Astrocyte (in vitro differentiated cells and primary cell): ENCODE measurements at places on chromosomes 16 and 17.
A peak's percentile ranks its signal among the peaks of the same experiment; 100 is the strongest.

GRCh38 chr17:45895304-45895968 lies 1.1 kb downstream of the MAPT start:
- DNase-seq = no peak

DNA sequence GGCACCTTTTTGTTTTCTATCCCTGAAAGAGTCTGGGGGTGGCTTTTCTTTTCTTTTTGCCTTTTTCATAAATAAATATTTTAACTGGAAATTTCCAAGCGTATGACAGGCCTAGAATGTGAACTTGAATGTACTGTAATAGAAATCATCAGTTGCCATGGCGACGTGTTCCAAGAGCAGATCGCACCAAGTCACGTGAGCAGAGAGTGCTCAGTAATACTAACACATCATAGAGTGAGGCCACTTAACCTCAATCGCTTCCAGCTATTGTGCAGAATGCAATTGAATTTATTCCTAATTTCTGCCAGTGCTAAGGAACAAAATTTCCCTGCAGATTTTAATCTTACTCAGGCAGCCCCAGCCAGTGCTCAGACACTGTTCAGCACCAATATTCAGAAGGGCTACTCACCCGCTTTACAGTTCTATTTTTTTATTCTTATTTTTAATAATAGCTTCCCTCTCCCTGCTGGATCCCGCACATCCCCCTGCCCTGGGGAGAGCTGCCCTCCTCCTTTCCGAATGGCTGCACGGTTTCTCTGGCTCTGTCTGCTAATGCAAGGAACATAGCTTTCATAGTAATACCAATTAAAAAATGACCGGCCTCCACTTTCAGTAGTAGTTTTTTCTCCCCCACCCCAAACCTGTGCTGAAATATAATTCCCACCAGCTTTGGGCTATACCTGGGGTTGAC lies 26.2 kb upstream of the PMFBP1 start:
- DNase-seq = peak; percentile 69

- peak; percentile 10 for DNase-seq
Measured at GRCh38 chr16:67100569-67101310, 9.0 kb upstream of the PHAF1 start.

DNA sequence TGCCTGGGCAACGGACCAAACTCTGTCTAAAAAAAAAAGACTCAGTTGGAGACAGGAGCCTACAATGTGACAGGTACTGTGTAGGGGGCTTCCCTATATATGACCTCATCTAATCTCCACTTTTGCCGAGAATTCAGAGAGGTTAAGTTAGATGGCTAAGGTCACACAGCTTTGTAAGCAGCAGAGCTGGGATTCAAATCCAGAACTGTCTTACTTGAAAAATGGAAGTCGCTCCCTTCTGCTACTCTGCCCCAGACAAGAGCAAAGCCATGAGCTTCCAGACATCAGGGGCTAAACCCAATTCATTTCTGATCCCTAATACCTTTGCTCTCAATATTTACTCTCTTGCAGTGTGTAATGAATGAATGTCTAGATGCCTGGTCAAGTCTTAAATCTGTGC lies 41.5 kb upstream of the ABCC12 start:
- no peak for DNase-seq

DNA sequence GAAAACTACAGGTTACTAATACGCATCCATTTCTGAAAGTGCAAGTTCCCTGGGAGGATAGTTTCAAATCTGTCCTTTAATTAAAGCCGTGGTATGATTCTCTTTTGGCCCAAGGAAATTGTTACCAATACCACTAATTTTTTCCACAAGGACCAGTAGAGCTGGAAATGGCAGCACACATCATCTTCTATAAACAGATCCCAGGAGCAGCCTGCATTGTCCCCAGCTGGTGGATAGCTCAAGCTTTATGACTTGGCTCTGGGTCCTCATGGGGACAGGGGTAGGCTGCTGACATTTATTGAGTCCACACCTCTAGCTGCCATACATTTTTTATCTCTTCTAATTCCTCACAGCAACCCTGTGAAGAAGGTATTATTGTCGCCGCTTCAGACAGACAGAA lies 35.8 kb upstream of the BHLHA9 start:
- DNase-seq = no peak

DNA sequence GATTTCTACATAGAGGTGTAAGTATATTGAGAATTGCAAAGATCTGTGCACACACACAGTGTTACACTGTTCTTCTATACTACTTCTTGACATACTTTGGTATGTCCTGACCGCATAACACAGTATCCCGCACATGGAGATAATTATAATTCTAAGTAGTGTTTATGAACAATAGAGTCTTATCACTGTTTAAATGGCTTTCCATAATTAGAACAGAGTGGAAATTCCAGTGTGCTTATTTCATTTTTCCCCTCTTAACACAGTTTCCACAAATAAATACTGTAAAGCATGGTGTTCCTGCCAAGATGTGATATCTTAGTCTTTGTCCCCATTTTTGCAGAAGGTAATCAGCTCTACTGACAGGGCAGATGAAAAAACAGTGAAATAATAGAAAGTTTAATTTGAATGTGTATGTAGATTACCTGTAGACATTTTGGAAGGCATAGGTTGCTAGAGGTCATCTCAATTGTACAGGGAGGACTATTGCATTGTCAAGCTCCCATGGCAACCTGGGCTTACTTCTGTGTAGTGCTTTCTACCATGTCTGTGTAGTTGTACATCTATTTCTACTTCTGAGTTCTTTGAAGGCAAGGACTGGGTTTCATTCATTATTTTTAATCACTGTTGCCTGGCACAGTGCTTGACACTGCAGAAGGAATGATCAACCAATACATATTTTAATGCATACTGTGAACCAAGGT lies 10.1 kb upstream of the KRT28 start:
- peak; percentile 66 for DNase-seq

- DNase-seq = no peak
Measured at GRCh38 chr16:88769617-88770460, 15.2 kb downstream of the PIEZO1 start.

DNA sequence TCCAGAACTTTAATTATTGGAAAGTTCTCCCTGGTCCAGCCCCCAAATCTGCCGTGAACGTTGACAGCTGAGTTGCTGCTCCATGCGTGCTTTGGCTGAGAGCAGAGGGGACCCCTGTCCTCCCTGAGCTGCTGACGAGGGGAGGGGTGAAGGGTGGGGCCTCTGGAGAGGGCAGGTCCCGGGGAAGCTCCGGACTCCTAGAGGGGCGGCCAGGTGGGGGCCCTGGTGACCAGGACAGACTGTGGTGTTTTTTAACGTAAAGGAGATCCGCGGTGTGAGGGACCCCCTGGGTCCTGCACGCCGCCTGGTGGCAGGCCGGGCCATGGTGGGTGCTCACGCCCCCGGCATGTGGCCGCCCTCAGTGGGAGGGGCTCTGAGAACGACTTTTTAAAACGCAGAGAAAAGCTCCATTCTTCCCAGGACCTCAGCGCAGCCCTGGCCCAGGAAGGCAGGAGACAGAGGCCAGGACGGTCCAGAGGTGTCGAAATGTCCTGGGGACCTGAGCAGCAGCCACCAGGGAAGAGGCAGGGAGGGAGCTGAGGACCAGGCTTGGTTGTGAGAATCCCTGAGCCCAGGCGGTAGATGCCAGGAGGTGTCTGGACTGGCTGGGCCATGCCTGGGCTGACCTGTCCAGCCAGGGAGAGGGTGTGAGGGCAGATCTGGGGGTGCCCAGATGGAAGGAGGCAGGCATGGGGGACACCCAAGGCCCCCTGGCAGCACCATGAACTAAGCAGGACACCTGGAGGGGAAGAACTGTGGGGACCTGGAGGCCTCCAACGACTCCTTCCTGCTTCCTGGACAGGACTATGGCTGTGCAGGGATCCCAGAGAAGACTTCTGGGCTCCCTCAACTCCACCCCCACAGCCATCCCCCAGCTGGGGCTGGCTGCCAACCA lies at the start of gene MC1R:
TSS of gene MC1R (plus strand) at position 410 of the 895 bp plus-strand sequence. CDS start at position 807, 397 bp downstream.
- DNase-seq = peak; percentile 18

- DNase-seq = no peak
Measured at GRCh38 chr17:59365383-59365981, 34.0 kb downstream of the YPEL2 start.

DNA sequence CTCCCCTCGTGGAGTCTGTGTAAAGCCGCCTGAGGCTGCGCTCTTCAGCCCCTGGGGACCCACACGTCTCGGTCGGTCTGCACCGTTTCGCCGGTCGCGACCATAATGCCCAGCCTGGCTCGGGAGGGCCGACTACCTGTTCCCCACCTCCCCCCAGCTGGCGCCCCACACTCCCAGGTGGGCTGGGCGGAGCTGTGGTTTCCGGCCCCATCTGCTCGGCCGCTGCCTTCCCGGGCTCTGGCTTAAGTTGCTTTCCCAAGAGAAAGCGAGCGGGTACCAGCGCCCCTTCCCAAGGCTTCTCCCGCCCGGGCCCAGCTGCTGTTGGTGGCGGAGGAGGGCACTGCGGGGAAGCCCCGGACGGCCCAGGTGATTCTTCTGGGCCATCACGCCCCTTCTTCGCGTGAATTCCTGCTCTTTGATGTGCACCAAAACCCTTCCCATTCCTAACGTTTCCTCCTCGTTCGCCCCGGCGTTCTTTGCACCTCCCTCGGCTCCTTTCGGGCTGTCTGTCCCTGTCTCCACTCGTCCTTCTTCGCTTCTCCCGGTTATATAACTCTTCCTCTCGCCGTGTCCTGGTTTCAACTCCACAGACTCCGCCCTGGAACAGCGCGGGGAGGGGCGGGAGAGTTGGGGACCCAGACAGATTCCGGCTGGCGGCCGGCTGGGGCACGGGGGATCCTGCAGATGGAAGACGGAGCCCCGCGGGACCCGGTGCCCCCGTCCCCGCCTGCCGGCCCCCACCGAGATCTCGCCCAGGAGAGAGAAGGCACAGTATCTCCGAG lies 2.0 kb downstream of the KDM6B start:
- peak; percentile 47 for DNase-seq

GRCh38 chr17:13541032-13541480 lies 60.7 kb downstream of the HS3ST3A1 start:
- peak; percentile 98 for DNase-seq

- no peak for DNase-seq
Measured at GRCh38 chr16:30009085-30009862, 1.6 kb downstream of the DOC2A start.

GRCh38 chr16:52141871-52142270 lies 405.1 kb downstream of the TOX3 start:
- no peak for DNase-seq

DNA sequence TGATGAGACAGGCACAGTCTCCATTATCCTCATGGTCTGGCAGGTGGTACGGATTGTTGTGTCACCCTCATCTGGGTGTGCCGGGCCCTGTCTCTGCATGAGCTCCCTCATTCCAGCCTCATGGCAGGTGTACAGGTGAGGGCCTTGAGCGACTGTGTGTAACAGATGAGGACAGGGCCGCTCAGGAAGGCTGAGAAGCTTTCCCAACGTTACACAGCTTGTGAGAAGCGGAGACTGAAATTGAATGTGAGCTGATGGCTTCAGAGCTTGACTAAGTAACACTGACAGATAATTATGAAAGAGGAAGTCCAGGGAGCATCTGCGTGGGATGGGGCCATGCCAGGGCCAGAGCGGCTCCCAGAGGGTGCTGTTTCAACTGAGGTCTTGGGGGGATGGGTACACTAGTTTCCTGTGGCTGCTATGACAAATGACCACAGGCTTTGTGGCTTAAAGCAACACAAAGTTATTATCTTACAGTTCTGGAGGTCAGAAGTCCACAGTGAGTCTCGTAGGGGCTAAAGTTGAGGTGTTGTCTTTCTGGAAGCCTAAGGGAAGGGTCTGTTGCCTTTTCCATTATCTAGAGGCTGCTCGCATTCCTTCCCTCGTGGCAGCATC lies 36.7 kb downstream of the CMIP start:
- DNase-seq = no peak

- no peak for DNase-seq
Measured at GRCh38 chr17:82383411-82383810, 11.8 kb downstream of the UTS2R start.

- DNase-seq = peak; percentile 78
Measured at GRCh38 chr17:32141258-32141657, 1.0 kb upstream of the RHOT1 start.

GRCh38 chr16:24845726-24846547 lies at the start of gene SLC5A11:
SLC5A11 (plus strand) TSS chr16:24845963; CDS start chr16:24858644, 12,681 bp downstream.
- no peak for DNase-seq

DNA sequence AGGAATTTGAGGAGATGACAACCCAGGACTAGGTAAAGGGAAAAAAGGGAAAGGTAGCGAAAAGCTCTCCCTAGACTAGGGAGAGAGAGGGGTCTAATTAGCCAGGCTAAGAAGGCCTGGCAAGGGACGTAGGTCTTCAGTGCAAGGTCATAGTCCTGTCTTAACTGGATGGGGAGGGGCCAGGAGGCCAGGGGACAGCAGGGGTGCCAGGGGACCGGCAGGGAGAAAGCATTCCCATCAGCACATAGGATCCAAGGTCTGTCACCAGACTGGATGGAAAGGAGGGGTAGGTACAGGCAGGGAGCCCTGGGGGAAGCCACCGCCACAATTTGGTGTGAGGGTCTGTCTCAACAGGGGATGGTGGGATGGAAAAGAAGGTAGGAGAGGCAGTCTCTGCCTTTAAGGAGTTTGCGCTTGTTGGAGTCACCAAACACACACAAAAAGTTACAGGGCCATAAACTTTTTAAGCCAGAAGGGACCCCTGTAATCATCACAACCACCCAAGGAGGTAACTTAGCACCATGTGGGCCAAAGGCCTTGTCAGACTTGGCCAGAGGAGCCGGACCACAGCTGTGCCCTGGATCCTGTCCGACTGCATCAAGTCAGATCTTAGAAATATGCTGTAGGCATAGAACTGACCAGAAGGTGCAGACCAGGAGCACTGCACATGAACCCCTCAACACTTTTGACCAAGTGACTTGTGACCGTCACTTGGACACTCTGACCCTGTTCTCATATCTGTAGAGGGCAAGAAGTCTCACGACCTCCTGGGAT lies 10.0 kb downstream of the AXIN2 start:
- no peak for DNase-seq

DNA sequence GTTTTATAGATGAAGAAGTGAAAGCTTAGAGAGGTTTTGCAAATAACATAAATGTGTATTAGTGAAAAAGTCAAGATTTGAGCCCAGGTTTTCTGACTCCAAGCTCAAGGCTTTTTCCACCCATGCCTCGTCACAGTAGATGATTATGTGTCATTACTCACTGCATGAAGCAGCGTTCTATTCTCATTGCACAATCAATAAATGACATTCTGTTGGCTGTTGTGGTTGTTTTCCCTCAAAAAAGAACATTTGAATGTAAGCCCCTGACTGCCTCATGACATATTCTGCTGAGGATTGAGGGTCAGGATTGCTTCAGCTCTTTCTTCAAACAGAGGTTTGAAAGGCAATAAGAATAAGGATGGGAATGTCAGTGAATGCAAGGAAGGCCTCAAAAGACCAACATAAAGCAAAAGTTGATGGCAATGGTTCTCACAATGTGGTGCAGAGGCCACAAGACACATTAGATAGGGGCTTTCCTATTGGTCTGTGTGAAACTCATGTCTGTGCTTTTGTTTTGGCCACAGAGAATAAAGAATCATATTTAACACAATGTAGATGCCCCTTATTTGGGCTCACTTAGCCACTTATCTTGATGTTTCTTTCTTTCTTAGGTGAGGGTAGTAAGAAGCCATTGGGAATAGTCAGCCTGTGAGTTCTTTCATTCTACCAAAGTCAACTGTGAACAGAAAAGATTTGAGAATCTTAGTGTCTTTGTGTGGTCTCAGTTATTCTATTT lies 5.4 kb upstream of the MMD start:
- DNase-seq = no peak

- no peak for DNase-seq
Measured at GRCh38 chr16:85577899-85578598, 35.1 kb upstream of the GSE1 start.
